ENCODE measurements at places on chromosomes 5 and 9.

- DNase-seq = no peak
Measured at GRCh38 chr5:113379936-113380806, 54.6 kb downstream of the TSSK1B start.

- DNase-seq = no peak
Measured at GRCh38 chr9:87062746-87063145, 115.4 kb upstream of the GAS1 start.

DNA sequence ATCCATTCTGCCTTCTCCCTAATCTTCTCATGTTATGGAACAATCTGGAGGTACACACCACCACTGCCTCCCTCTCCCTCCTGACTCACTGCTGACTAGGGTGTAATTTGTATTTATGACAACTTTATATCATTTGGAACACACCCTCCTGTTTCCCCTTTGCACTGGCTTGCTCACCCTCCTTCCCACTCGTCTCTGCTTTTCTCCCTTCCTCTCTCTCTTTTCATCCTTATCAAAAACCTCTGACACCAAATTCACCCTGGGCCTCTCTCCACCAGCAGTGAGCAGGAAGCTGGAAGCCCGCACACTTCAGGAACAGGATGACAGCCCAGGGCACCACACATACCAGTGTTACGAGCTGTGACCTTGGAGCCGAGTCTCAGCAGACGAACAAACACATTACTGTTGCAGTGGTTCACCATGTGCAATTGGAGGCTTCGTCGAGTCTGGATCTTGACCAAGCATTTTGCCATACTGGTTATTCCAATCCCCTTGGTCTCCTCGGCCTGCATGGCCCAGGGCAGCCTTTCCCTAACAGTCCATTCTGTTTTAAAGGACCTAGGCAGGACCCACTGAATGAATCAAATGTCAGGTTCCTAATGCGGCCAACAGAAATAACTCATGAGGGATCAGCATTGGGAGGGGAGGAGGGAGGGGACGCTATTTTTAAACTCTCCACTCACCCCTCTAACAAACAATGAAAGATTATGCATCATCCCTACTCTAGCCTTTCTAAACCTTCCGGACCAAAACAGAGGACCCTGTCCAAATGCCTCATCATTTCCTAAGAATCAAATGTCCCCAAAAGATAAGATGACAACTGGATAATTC, 203.9 kb upstream of the RASEF start:
- DNase-seq = no peak

- DNase-seq = no peak
Measured at GRCh38 chr5:170623576-170624181, 119.9 kb downstream of the KCNIP1 start.

GRCh38 chr5:155264809-155265208, 251.3 kb downstream of the KIF4B start:
- no peak for DNase-seq

DNA sequence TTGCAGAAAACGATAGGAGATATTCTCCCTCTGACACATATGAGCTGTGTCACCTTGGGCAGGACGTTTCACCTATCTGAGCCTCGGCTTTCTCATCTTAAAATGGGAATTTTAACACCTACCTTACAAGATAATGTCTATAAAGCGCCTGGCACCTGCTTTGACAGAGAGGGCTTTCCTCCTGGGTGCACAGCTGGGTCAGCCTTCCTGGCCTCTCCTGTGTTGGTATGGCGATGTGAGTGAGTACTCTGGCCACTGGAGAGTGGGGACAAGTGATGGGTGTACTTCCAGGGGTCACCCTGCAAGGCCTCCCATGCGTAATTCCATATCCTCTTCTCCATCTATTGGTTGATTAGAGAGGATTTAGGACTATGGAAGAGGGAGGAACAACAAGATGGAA, 113.1 kb upstream of the SMIM23 start:
- no peak for DNase-seq

- no peak for DNase-seq
Measured at GRCh38 chr5:150133581-150134197, 22.0 kb downstream of the PDGFRB start.

DNA sequence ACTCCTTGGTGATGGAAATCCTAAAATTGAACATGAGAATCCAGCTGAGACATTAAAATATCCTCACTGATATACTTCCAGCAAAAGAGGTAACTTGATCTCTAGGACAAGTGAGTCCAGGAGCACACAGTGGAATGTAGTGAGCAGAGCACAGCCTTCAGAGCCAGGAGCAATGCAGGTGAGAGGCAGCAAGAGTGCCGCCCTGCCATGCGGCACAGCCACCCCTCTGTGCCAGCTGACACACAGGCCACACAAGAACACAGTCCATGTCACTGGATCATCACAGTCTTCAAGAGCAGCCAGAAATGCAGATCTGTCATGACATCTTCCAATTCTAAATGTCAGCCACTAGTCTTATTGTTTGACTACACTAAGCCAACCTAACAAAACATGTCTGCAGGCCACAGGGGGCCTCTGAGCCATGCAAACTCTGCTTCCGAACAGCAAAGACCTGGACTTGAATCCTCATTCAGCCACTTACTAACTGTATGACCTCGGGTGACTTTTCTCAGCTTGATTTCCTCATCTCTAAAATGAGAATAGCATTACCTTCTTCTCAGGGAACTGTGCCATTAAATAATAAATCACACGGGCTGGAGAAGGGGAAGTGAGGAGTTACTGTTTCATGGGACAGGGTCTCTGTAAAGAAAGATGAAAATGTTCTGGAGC, 47.0 kb downstream of the CCDC125 start:
- DNase-seq = no peak

GRCh38 chr9:96246267-96246671, 55.7 kb downstream of the HSD17B3 start:
- DNase-seq = no peak

- DNase-seq = no peak
Measured at GRCh38 chr9:97357056-97357455, 49.6 kb downstream of the CCDC180 start.

DNA sequence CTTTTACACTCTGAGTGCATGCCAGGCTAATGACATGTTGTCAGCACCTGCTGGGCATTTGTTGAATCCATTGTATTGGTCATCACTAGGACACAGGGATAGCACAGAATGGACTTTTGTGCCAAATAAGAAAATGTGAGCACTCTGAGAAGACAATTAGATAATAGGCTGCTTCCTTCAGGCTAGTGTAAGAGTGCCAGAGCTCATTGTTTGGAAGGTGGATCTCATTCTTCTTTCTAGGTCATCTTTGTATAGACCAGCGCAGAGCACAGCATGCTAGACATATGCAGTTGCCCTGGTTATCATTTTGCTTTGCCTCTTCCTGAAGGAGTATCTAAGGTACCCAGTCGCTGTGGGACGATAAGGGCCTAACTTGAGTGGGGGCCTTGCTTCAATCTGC, 493.4 kb upstream of the COX7C start:
- no peak for DNase-seq

DNA sequence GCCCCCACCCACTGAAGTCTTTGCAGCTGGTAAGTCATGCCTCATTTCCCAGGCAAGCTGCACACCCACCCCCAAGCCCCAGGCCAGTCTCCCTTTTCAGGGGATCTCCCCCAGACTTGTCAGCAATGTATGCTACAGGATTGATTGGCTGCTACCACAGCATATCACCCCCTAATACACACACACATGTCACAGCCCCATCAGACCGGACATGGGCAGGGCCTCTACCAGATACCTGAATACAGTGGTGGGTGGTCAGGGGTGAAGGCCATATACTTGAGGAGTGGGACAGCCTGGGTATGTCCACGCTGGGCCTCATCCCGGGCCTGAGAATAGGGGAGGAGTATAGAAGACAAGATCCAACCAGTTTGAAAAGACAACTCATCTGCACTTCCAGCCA, 63.4 kb upstream of the ARAP3 start:
- DNase-seq = no peak

Measured in DMS153 (cell line).